ENCODE measurements at places on chromosomes 11 and 22.
A peak's percentile ranks its signal among the peaks of the same experiment; 100 is the strongest.

DNA sequence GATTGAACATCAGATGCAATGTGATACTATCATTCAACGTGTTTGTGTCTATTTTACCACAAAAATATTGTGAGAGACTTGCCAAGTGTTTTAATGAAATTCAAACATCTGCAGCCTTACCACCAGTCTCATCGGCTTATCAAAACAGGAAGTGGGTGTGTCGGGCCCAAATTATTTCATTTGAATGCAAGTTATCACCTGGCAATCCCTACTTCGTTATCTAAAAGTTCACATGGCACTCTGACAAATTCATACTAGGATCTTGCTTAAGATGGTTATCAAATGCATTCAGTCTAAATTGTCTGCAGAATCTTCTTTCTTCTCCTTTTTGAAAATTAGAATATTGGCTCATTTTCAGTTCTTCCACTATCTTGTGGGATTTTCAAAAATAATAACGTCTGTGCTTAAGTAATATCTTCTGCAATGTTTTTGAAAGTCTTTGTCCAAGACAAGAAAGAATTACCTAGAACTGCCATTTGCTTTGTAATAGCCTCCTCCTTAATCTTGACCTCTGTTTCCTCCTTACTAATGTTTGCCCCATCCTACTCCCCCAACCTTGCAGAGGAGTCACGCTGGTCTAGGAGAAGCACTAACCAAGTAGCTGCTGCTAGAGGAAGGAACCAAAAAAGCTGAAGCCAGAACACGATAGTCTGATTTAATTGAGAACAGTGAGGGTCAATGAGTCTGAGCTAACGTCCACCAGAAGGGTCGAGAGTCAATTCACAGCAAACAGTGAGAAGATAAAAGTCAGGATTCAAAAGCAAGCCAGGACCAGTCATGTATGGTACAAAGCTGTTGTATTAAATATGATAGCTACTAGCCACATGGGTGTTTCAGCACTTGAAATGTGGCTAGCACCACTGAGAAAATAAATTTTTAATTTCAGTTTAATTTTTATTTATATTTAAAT lies 10.2 kb upstream of the BIRC3 start:
- no peak for DNase-seq

- no peak for DNase-seq
Observed at GRCh38 chr22:24144778-24145085, 36.6 kb upstream of the SUSD2 start.

GRCh38 chr11:124825876-124826275 lies 25.7 kb upstream of the MSANTD2 start:
- DNase-seq: no peak

DNA sequence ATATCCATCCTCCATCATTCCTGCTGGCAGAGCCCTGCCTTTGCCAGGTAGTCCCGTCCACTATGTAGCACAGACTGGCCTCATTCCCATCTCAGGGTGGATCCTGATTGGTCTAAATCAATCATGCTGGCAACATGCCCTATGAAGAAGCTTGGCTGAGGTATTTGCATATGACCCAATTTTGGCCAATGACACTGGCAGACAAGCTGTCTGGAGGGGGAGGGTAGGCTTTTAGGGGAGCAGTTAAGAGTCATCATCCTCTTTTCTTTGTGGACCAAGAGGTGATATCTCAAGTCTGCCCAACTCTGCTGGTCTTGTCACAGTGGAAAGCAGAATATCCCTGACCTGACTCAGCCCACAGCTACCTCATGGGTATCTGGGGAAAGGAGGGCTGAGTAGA lies 5.1 kb downstream of the CCDC89 start:
- no peak for DNase-seq

- DNase-seq: no peak
Observed at GRCh38 chr11:12287009-12287373, 90.4 kb upstream of the PARVA start.

DNA sequence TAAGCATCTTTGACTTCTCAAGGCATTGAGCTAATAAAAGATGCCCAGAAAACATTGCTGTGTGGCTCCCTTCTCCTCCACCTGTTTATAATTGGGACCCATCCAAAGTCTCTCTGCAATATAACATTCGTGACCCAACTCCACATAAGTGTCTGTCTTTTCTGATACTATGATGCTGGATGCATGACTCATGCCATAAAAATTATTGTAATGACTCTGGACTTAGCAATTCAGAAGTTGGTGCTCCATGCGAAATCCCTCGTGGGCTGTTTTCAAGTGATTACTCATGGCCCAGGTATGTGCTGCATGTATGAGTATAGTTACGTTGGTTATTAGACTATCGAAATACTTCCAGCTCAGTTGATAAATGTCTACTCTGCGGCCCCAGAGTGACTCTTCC lies 11.7 kb downstream of the FJX1 start:
- DNase-seq: no peak

DNA sequence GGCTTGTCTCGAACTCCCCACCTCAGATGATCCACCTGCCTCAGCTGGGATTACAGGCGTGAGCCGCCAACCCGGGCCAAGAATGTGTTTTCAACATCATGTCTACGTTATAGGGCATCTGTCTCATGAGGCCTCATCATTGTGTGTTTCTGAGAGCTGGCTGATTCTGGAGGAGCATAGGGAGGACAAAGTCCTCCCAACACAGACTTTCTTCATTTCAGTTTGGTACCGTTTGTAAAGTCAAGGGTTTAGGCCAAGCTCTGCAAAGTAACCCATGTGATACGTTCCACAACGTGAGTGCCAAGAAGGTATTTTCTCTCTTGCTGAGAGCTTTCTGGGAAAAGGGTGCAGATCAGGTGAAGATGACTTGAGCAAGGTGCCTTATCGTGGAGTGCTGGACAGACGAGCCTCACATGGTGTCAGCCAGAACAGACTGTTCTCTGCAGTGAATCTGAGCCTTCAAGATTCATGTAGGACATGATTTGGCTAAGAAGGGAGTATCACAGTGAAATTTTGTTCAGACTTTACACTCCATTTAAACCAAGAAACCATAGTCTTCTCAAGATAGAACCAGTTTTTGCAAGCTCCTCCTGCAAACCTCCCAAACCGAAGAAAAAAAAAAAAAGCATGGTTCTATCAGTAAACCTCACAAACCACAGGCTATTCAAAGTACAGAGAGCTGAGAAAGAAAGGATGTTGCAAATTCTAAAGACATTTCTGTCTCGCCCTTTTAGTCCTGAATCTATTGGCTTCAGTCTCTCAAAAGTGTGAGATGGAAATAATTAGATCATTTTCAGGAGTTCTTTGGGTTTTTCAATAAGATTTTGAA lies 71.7 kb downstream of the DBX1 start:
- no peak for DNase-seq

- no peak for DNase-seq
Observed at GRCh38 chr11:125211948-125212340, 47.4 kb downstream of the PKNOX2 start.

DNA sequence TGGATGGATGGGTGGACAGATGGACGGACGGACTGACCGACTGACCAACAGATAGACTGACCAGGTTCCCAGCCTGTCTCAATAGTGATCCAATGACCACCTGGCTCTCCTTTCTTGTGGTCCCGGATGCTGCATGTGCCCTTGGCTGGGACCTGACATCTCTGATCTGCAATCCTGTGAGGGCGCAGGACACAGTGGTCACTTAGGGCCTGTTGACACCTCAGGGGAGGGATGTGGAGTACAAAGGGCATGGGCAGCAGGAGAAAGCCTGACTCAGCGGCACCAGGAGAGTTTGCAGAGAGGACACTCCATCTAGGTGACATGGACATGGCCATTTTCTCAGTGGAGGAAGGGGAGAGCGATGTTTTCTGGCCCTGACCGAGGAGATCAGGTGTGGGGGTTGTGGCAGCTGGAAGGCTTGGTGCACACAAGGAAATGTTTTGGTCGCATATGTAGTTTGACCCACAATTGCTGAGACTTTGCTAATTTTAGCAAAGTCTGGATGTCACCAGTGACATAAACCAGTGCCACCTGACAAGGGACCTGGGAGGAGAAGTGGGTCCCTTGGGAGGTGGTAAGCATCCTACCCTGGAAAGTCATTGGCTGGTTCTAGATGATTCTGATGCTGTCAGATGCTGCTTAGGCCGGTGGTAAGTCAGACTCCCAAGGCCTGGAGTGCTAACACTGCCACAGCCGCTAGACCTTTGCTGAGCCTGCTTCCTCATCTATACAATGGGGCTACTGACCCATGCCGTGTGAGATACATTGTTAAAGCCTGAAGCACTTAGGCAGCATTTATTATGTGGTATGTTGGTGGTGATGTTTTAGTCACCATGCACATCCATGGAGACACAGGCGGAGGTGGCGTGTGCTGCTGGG lies 50.7 kb downstream of the CD82 start:
- no peak for DNase-seq

DNA sequence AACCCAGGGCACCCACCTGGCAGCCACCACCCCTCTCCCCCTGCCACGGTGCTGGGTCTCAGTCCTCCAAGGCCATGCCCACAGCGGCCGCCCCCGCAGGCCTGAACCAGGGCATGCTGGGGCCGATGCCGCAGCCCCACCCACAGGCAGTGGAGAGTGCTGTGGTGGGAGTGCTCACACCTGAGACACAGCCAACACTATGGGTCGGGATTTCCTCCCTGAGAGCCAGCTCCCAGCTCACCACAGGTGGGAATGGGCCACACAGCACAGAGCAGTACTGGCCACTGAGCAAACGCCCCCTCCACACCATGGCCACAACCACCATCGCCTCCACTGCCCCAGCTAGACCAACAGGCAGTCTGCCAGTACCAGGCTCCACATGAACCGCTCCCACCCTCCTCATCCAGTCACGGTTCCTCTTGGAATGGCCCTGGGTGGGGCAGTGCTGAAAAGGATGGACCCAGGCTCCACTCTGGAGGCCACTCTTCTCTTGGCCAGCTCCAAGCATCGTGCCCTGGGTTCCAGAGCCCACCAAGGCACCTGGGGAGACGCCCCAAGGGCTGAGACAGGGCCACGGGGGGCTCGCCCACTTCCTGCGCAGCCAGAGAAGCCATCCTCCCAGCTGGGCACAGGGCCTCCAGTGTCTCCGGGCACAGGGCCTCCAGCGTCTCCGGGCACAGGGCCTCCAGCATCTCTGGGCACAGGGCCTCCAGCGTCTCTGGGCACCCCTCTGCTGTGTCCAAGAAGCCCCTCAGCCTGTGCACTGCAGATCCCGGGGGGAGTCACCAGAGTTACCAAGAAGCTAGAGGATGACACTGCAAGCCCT lies 14.2 kb downstream of the MOB2 start:
- no peak for DNase-seq

DNA sequence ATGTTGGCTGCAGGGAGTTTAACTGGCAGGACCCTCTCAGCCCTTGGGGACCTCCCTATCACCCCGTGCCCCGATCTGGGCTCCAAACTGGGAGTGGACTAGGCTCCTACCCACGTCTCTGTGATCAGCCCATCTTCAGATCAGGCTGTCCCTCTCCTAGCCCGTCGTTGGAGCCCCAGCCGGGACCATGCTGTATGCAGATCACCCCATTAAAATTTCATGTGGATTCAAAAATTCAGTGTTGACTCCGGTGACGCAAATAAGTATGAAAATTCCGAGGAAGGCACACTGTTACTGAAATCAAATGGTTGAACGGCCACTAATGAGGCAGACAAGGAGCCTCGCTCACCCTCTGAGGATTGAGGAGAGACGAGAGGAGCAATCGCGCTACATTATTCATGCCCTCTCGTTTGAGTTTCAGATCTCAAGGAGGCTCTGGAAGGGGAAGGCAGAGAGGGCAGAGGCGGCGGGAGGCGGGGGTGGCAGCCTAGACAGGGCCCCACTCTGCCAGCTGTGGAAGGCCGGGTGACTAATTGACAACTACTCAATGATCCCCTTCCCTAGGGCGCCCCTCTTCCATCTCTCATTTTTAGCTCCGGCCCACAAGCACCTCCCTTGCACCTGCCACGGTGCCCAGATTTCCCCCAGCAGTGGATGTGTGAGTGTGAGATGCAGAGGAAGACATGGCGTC lies 255.4 kb downstream of the MIAT start:
- peak; percentile 51 for DNase-seq

DNA sequence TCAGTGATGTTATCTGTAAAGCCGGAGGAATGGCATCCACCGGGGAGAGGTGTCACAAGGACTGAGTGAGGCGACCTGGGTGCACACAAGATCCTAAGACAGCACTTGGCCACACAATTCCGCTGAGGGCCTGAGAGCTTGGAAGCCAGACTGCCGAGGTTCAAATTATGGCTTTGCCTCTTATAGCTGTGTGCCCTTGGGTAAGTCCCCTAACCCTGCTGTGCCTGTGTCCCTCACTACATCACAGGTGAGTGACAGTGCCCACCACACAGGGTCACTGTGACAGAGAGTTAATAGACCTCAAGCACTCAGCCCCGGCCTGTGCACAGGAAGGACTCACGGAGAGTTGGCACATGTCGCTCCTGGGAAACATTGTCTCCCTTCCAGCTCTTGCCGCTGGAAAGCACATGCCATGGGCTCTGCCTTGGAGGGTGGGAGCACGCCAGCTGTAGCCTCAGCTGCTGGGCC lies 592 bp downstream of the RHOD start:
- DNase-seq: no peak

DNA sequence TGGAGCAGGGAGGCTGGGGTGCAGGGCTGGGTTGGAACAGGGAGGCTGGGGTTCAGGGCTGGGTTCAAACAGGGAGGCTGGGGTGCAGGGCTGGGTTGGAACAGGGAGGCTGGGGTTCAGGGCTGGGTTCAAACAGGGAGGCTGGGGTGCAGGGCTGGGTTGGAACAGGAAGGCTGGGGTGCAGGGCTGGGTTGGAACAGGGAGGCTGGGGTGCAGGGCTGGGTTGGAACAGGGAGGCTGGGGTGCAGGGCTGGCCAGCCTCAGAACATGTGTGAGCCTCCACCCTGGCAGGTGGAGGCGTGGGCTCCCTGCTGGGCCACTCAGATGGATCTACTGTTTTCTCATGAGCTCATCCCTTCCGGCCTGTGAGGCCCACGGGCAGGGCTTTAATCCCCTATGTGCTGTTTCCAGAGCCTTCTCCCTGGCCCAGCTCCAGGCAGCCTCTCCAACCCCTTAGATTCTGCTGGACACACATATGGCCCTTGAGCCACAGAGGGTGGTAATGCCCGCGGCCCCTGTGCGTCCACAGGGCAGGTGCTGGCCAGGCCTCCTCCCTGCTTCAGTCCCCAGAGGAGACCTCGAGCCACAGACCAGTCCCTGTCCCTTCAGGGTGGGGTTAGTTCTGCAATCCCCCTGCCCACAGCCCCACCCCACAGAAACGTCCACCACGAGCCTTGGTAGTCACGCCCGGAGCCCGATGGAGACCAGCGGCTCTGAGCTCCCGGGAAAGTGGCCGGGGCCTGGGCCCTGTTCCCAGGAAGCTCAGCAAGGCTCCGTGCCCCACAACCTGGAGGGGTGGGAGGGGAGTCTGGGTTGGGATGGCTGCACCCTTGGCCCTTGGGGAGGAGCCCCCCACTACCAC lies 197.9 kb downstream of the BRD1 start:
- no peak for DNase-seq
